ENCODE measurements at places on chromosomes 13 and 19.
A peak's percentile ranks its signal among the peaks of the same experiment; 100 is the strongest.

GRCh38 chr19:10508036-10508435 lies 4.9 kb upstream of the KEAP1 start:
- DNase-seq: no peak

GRCh38 chr19:29817316-29817715 lies 5.5 kb downstream of the CCNE1 start:
- DNase-seq: no peak

DNA sequence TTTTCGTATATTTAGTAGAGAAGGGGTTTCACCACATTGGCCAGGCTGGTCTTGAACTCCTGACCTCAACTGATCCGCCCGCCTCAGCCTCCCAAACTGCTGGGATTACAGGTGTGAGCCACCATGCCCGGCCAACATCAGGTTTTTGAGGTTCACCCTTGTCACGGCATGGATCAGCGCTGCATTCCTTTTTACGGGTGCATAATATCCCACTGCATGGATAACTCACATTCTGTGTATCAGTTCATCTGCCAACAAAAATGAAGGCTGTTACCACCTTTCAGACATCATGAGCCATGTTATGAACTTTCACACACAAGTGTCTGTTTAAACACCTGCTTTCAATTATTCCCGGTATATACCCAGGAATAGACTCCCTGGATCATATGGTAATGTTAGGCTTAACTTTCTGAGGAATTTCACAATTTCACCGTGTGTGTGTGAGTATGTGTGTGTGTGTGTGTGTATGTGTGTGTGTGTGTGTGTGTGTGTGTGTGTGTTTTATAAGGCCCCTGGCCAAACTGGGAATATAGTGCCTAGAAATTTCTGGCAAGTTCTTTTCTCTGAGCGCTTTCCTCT lies 52.2 kb downstream of the AP1M1 start:
- no peak for DNase-seq

DNA sequence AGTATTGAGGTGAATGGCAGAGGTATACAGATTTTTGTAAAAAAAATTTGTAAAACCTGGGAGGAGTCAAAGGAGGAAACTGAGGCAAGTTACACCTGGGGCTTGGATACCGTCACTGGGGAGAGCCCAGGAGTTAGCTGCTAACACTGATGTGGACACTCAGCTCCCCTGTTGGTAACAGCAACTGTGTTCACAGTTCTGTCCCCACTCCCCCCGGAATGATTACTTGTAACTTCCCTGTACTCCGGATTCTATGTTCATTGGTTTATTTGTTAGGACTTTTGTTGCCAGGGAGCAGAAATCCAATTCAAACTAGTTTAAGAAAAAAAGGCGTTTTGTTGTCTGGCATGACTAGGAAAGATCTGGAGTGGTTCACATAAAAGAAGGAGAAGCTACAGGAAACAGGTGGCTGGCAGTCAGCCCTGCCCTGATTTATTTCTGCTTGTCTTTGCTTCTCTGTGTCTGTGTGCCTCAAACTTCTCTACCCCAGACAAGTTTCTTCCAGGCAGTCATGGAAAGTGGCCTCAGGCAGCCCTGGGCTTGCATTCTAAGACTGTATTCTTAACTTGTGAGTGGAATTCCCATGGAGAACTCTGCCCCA lies 2.3 kb upstream of the GPR12 start:
- no peak for DNase-seq

GRCh38 chr13:106415442-106415841 lies 120.0 kb downstream of the EFNB2 start:
- DNase-seq: no peak

DNA sequence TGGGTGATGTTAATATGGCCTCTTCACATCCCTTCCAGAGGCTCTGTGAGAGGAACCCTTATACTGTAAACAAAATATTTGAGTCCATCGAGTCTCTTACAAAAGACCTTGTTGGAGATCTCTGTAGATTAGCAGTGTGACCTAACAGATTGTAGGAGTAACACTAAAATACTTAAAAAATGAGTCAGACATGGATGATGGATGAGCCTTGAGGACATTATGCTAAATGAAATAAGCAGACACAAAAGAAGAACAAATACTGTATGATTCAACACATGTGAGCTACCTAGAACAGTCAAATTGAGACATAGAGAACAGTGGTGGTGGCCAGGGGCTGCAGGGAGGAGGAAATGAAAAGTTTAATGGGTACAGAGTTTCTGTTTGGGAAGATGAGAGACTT lies 152.2 kb upstream of the UBL3 start:
- no peak for DNase-seq

DNA sequence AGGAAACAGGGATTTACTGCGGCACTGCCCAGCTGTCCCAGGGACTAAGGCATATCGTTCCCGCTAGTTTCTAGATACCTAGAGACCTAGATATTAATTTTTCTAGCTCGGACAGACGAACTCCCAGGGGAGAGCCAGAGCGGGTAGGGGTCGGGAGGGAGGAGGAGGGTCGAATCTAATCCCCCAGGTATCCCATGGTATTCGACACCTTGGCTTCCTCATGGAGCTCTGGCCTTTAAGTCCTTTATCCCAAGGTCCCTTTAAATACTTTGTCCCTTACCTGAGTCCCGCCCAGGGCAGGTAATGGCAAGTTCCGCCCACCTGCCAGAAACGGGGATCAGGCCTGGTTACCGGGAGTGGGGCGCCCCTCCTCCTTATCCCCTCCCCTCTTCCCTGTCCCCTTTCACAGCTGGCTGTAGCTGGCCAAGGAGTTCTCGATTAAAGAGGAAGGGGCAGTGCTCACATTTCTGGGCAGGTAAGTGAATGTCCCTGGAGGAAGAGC lies at the start of gene PRRG2:
Gene PRRG2 (plus strand): TSS at position 310 of the 502 bp plus-strand sequence. CDS start 1,904 bp downstream, outside the sequence.
- DNase-seq: no peak

DNA sequence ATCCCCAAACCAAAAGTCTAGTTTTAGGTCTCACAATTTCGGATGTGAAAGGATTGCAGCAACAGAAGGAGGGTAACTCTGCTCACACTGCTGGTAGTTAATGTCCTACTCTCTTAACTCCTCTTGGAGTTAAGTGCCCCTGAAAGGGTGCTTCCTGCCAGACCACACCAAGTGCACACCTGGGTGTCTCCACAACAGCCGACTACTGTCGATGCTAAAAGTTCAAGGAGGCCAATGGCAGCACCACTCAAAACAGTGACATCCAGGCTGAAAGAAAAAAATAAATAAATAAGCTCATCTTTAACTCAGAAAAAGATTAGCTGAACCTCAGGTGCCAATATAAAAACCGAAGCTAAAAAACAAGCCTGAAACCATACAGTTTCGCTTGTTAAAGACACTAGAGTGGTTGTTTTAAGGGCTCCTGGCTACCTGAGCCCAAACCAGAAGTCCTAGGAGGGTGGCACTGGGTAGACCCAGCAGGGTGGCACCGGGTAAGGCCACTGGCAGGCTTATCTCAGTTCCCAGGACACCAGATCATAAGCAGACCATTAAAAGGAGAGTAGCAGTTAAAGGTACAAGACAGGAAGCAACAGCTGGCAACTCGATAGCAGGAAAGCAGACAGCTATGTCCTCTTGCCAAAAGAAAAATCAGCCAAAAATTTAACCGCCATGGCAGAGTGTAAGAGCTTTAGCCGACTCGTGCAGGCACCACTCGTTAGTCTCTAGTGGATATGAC lies 39.3 kb downstream of the BRD4 start:
- peak; percentile 54 for DNase-seq

GRCh38 chr13:78100486-78100885 lies 181.9 kb upstream of the EDNRB start:
- no peak for DNase-seq

GRCh38 chr19:6587998-6588507 lies 2.9 kb downstream of the CD70 start:
- no peak for DNase-seq

GRCh38 chr19:42283188-42284065 lies 14.4 kb downstream of the CIC start:
- DNase-seq: peak; percentile 97

- peak; percentile 42 for DNase-seq
Observed at GRCh38 chr13:50780201-50781015, 63.1 kb downstream of the DLEU7 start.

DNA sequence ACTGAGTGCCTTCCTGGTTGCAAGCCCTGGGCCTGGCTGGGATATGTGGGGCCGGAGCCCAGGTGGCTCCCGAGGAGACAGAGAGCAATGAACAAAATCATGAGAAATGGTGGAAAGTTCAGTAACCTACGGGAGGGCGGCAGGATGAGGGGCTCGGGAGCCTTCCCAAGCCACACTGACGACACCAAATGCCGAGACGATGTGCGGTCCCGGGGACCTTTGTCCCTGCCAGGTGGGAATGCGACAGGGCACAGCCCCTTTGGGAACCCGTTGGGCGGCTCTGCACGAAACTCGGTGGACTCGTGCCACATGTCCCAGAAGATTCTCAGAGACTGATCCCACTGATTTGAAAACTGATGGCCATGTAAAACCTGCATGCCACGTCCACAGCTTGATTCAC lies 11.7 kb upstream of the ZNF14 start:
- DNase-seq: no peak

GRCh38 chr13:113838711-113839201 lies 25.1 kb downstream of the GAS6 start:
- DNase-seq: no peak

- DNase-seq: peak; percentile 67
Observed at GRCh38 chr19:39864118-39864517, 17.9 kb upstream of the FBL start.

GRCh38 chr13:111650626-111651025 lies 330.2 kb downstream of the TEX29 start:
- no peak for DNase-seq

DNA sequence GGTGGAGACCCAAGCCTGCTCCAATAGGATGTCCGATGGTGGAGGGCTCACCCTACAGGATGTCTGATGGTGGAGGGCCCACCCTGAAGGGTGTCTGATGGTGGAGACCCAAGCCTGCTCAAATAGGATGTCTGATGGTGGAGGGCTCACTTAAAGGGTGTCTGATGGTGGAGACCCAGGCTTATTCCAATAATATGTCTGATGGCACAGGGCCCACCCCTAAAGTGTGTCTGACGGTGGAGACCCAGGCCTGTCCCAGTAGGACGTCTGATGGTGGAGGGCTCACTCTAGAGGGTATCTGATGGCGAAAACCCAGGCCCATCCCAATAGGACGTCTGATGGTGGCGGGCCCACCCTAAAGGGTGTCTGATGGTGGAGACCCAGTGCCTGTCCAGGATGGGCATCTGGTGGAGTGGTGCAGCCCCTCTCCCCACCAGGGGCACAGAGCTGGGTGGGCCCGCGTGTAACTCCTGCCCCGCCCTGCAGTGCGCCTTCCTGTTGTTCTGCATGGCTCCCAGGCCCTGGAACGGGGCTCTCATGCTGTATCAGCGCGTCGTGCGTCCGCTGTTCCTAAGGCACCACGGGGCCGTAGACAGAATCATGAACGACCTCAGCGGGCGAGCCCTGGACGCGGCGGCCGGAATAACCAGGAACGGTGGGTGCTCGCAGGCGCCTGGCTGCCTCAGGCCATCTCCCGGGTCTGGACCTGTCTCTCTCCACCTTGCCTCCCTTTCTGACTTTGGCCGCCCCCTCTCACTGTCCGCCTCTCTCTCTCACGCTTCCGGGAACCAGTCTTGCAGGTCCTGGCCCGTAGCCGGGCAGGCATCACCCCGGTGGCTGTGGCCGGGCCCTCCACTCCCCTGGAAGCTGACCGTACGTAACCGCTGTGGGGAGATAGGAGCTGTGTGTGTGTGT lies 5.1 kb downstream of the REEP6 start:
- no peak for DNase-seq

- DNase-seq: no peak
Observed at GRCh38 chr19:47512948-47513319, 1.9 kb downstream of the NAPA start.

GRCh38 chr13:108361769-108362168 lies 92.3 kb downstream of the TNFSF13B start:
- no peak for DNase-seq

DNA sequence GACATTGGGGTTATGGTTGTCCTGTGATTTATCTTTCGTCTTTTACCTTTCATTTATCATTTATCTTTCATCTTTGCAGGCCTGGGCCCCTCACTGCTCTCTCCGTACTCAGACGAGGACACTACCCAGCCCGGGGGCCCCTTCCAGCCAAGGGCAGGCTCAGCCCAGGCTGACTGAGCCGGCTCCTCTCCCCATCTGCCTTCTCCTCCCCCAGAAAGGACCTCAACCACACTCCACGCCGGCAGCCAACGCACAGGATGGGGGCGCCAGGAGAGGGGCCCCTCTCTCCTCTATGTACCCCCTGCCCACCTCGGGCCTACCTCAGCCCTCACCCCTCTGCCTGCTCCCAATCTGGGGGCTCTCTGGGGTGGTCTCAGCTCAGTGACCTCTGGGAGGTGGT lies 7.4 kb upstream of the PPP5C start:
- DNase-seq: no peak

DNA sequence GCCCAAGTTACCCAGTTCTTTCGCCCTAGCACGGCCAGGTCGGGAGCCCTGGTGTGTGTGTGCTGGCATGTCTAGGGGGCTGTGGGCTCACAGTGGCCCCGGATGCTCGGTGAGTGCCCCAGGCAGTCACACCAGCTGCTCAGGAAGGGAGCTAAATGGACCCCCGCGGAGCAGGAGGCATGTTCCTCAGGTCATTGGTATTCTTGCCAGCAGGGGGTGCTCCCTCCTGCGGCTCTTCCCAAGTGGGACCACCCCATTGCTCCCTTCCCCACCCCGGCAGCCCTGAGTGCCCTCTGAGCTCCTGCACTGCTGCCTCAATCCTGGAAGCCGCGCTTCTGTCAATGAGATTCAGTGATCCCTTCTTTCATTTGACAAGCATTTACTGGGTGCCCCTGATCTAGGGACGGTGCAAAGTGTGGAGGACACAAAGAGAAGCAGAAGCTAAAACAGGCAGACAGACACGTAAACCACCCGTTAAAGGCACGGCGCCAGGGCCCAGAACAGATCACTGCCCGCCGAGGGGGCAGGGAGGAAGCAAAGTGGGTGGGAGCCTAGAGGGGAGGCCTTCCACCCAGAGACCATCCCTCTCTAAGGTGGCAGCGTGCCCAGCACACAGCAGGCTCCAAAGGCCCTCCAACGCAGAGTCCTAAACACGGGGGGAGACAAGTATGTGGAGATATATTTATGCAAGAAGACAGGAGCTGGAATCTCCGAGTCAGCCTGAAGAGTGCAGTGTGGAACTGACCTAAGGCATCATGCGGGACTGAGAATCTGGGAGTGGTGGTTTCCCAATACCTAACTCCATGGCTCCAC lies 5.2 kb upstream of the ADPRHL1 start:
- no peak for DNase-seq

GRCh38 chr13:90055121-90055520 lies 1292.4 kb upstream of the MIR17HG start:
- DNase-seq: peak; percentile 25

Data from OCI-M1 (cell line).